Cerebellar cortex (tissue), 1 donor: ENCODE measurements at places on chromosomes 5 and 9.

DNA sequence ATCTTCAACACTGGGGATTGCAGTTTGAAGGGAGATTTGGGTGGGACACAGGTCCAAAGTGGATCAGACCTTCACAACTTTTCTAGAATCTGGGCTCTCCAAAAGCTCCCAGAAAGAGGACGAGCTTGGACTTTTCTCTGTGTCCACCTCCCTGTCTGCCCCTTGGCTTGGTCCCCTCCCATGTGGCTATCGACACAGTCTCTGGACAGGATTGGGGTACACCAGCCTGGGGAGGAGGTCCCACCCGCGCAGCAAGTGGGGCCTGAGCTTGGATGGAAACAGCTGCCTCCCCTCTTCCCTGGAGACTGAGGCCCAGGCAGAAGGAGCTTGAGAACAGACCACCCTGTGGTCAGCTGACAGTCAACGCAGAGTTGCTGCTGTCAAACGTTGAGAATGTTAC is 84.6 kb upstream of the FCN1 start:
- DNase-seq, result no peak

- DNase-seq, result no peak
Measured at GRCh38 chr5:97618721-97619120, 435.7 kb upstream of the RIOK2 start.

DNA sequence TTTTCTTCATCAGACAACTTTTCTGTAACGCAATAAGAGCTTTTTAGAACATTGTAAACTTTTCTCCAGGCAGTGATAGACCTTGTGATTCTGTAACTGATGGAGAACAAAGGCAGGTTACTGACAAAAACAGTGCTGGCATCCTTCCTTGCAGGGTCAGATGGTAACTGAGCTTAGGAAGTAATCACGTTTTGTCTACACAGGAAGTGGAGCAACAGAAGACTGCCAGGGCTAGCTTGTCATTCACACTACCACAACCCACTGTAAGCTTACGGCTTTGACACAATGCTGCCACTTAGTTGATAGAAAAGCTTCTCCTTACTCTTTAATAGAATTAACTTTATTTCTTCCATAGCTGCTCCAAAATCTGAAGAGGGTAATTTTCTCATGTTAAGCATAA is 46.8 kb downstream of the FBN2 start:
- no peak for DNase-seq

DNA sequence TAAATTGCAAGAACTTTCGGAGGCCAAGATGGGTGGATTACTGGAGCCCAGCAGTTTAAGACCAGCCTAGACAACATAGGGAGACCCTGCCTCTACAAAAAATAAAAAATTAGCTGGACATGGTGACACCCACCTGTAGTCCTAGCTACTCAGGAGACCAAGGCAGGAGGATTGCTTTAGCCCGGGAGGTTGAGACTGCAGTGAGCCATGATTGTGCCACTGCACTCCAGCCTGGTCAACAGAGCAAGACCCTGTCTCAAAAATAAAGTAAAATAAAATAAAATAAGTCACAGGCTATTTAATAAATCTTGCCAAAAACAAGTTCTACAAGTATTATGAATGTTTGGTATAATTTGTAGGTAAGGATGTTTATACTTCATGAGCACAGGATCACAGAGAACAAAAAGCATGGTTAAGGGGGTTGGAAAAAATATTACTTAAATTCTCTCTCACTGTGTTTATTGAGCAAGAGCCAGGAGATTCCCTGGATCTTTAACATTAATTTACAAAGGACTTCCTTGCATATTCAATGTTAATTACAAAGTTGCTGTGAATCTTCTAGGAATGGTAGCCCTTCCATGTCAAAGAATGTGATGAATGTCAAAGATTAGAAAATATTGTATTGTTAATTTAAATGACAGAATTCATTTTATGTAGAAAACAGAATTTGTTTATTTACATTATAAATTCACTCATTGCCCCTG is 164.0 kb downstream of the RFX3 start:
- DNase-seq, result no peak

GRCh38 chr9:113599646-113600022 is 136.1 kb downstream of the RGS3 start:
- peak; percentile 79 for DNase-seq

DNA sequence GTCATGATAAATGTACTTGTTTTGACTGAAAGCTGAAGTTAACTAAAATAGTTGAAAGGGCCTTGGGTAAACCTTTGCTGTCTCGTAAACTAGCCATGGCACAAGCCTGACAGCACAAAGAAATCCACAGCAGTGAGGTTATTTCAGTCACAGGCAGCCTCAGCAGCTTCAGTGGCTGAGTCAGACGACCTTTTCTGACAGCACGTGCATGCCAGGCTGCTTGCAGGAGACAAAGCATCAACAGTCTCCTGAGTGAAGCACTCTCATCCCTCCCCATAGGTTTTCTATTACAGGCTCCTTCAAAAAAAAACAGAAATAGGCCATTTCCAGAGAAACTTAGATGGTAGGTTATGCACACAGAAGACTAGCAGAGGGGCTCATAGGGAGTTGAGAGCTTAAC is 34.6 kb downstream of the OXCT1 start:
- DNase-seq, result peak; percentile 75

- DNase-seq, result no peak
Measured at GRCh38 chr5:73523861-73524260, 25.6 kb downstream of the BTF3 start.

GRCh38 chr5:17805227-17805825 is 171.1 kb downstream of the TAF11L14 start:
- DNase-seq, result no peak

DNA sequence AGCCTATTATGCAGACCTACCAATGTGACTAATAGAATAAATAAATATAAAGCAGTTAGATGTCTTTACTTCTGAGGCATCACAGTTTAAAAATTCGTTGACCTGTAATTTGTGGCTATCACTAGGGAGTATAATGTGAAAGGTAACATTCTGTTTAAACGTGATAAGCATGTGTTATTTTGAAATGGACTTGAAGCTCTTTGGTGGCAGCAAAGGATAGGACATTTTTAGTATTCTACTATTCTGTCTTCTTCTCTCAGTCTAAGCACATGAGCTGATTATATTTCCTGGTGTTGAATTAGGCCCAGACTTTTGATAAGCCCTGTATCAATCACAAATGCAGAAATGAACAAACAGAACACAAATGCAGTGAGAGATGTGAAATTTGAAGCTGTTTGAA is 974.0 kb upstream of the CDH10 start:
- DNase-seq, result no peak

GRCh38 chr9:77677957-77678535 is 29.9 kb upstream of the GNA14 start:
- no peak for DNase-seq

GRCh38 chr5:113156271-113156877 is 179.8 kb downstream of the DCP2 start:
- DNase-seq, result peak; percentile 5

DNA sequence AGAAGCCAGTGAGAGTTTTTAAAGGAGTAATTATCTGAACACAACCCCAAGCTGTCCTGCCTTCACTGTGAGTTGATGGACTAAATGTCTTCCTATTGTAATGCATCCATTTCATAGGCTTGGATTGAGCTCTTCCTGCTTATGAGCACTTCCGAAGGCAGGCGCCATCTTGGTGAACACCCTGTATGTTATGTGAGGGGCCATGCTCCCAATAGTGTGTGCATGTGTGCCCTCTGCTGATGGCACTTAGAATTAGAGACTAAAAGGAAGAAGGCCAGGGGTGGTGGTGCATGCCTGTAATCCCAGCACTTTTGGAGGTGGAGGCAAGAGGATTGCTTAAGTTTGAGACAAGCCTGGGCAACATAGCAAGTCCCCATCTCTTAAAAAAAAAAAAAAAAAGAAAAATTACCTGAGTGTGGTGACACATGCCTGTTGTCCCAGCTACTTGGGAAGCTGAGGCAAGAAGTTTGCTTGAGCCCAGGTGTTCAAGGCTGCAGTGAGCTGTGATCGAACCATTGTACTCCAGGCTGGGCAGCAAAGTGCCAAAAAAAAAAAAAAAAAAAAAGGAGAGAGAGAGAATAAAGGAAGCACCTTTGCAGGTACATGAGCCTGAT is 65.0 kb downstream of the C9orf152 start:
- DNase-seq, result no peak

DNA sequence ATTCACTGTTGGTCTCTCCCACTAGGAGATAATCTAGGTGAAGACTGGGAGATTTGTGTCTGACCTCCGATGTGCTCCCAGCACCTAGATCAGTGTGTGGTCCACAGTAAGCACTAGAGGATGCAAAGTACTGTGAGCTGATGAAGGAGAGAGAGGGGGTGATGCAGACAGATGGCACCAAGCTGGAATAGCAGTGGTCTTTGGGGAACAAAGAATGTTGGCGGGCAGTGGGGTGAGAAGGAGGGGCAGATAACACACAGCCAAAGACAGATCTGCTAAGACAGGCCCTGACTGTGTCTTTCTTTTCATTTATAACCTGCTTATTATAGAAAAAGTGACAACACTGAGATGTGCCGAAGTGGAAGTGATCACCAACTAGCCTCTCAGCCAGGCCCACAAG is 37.5 kb downstream of the ERGIC1 start:
- no peak for DNase-seq

- DNase-seq, result no peak
Measured at GRCh38 chr5:1536322-1536845, 12.6 kb upstream of the LPCAT1 start.

- no peak for DNase-seq
Measured at GRCh38 chr9:137460363-137461315, 1.5 kb upstream of the NSMF start.

GRCh38 chr5:7094626-7095025 is 301.3 kb upstream of the ADCY2 start:
- no peak for DNase-seq

- DNase-seq, result no peak
Measured at GRCh38 chr5:168895295-168896071, 316.3 kb upstream of the PANK3 start.

DNA sequence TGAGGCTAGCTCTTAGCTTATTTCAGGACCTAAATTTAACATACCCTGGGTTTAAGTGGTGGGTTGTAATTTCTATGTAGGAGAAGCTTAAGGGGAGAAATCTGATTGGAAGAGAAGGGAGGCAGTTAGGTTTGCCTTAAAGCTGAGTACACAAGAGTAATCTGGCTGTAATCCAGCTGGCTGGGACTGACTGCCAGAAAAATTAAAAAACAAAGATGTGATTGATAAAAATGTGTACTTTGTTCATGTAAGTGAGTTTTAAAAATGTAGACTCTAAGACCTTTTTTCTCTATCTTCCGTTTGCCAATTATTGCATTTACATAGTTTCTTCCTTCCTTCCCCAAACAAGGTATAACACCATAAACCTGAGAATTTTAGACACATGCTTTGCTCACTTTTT is 17.5 kb upstream of the MSMP start:
- peak; percentile 58 for DNase-seq

DNA sequence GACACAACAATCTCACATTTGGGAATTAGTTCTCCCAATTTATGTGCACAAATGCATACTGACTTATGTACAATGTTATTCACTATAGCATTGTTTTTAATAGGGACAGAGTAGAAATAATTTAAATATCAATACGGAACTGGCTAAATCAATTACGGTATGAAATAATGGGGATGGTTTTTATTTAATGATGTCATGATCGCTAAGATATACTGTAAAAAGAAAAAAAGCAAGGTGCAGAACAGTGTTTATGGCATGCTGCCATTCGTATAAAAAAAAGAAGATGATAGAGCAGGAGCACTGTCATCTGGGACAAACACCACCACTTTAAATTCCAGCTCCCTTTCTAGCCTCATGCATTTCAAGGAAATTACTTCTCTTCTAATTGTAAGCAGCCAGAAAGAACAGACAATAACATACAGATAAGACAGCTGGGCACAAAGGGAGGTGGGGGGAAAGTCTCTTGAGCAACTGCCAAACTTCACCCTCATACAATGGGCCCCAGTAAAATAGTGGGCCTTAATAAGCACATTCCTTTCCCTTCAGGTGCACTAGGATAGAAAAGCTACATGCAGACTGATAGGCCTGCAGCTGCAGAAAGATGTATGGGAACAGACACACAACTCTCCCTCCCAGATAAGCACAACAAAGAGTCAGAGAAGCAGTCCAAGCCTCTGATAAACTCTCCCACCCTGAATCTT is 8.4 kb downstream of the SREK1IP1 start:
- DNase-seq, result no peak

GRCh38 chr5:23763170-23763569 is 255.8 kb downstream of the PRDM9 start:
- no peak for DNase-seq

DNA sequence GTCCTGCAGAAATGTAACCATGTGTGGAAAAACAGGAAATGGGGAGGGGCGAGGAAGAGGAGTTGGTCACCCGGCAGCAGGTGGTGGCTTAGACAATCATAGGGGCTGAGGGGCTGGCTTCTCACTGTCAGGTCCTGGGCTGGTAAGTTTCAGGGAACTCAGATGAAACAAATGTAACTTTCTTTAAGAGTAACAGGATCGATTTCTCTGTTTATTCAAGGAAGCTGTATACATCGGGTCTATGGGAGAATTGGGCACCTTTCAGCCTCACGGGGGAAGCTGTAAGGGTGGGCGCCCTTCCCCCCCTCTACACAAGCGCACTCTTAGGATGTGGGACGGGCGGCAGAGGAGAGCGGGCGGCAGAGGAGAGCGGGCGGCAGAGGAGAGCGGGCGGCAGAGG is 104.3 kb upstream of the SIMC1 start:
- no peak for DNase-seq
